ENCODE measurements at places on chromosomes 4 and X.

GRCh38 chrX:124280294-124280902 is 52.1 kb upstream of the TEX13D start:
- DNase-seq: no peak

DNA sequence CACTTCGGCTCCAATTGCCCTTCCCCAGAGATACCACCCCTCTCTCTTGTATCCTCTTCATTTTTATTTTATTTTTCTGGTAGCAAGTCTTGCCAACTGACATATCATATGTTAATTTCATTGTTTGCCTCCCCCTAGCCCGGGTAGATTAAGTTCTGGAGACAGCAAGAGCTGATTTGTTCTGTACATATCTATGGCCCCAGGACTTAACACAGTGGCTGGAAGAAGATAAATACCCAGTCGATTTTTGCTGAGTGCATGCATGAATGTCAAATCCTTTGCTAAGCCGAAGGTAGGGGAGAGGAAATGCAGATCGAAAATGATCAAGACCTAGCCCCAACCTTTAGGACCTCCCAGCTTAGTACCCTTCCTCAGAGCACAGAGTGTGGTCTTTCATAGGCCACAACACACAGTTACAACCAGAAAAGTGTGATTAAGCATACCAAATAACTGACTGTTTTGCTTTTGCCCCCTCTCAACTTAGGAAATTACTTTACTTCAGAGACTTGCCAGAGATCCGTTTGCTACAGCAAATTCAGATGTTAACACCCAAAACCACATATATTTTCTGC is 58.7 kb upstream of the KLF3 start:
- no peak for DNase-seq

DNA sequence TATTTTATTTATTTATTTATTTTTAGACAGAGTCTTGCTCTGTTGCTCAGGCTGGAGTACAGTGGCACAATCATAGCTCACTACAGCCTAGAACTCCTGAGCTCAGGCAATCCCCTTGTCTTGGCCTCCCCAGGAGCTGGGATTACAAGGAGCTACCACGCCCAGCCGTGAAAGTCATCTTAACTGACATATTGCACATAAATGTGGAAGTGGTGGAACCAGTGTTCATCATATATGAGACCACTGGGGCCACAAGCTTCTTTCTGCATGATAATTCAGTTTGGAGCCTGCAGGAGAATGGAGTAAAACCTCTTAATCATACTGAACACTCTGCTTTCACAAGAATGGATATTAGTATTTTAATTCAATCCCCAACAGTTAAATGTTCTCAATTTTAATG is 12.5 kb upstream of the CTSO start:
- DNase-seq: no peak

DNA sequence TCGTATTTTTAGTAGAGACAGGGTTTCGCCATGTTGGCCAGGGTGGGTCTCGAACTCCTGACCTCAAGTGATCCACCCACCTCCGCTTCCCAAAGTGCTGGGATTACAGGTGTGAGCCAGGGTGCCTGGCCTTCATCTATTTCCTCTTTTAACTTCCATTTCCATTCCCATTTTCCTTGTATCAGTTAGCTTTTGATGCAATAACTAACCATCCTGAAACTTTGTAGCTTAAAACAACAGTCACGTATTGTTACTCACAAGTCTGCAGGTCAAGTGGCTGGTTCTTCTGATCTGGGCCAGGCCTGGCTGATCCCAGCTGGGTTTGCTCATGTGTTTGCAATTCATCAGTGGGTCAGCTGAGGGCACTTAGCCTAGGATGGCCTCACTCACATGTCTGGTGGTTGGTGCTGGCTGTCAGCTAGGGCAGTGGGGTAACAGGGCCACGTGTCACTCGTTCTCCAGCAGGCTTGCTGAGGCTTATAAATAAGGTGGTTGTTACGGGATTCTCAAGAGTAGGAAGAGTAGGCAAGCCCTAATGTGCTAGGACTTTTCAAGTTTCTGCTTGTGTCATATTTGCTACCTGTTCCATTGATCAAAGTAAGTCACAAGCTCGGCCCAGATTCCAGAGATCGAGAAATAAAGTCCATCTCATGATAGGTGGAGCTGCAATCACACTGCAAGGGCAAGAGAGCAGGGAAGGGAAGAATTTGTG is 88.2 kb downstream of the SOWAHB start:
- no peak for DNase-seq

- no peak for DNase-seq
These were observed 173.0 kb downstream of the GPC3 start for GRCh38 chrX:133812402-133812801.

GRCh38 chr4:61400439-61401038 is 200.4 kb downstream of the ADGRL3 start:
- no peak for DNase-seq

- no peak for DNase-seq
These were observed 12.4 kb downstream of the SLC34A2 start for GRCh38 chr4:25667931-25668557.

DNA sequence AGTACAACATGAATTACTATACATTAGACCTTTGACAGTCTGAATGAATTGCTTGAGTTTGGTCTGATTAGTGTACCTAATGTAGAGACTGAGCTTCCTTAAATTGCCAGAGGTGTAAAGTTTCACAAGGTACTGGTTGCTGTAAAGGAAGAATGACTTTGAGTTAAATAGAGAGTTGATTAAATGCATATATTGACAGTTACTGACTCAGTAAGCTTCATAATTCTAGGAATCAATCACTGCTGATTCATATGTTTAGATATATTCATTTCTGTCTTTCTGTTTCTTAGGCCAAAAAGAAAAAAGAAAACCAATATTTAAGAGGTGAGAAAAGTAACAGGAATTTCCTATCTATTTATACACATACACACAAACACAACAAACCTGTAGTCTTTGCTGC is 16.2 kb upstream of the ART3 start:
- DNase-seq: no peak

DNA sequence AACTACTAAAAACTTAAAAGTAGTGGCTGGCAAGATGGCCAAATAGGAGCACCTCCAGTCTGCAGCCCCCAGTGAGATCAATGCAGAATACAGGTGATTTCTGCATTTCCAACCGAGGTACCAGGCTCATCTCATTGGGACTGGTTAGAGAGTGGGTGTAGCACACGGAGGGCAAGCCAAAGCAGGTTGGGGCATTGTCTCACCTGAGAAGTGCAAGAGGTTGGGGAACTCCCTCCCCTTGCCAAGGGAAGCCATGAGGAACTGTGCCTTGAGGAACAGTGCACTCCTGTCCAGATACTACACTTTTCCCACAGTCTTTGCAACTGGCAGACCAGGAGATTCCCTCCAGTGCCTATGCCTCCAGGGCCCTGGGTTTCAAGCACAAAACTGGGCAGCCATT is 311.1 kb downstream of the PAPSS1 start:
- no peak for DNase-seq

GRCh38 chrX:21158678-21159077 is 215.5 kb upstream of the CNKSR2 start:
- DNase-seq: no peak

GRCh38 chr4:187547316-187547715 is 448.3 kb upstream of the ZFP42 start:
- no peak for DNase-seq

GRCh38 chr4:957231-957580 is 16.2 kb downstream of the DGKQ start:
- no peak for DNase-seq

- no peak for DNase-seq
These were observed 991.3 kb downstream of the RAB28 start for GRCh38 chr4:12492730-12493393.

DNA sequence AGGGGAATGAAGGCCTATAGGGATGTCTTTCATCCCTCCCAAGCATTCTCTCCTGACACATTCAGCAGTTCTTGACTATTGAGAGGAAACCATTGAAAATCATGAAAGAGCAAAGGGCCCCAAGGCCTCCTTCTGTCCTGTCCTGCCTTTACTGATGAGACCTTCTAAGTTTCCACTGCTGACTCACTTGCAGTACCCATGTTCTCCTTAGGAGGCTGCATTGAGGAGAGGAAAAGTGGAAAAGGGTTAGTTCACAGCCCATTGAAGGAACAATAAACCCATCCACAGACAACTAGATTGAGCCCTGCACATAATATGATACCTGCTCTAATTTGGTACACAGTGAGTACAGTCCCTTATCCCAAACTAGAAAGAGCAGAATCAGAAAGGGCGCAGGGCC is 115.1 kb upstream of the PNPLA4 start:
- DNase-seq: no peak

- no peak for DNase-seq
These were observed 2062.4 kb downstream of the ARAP2 start for GRCh38 chr4:34181891-34182290.

DNA sequence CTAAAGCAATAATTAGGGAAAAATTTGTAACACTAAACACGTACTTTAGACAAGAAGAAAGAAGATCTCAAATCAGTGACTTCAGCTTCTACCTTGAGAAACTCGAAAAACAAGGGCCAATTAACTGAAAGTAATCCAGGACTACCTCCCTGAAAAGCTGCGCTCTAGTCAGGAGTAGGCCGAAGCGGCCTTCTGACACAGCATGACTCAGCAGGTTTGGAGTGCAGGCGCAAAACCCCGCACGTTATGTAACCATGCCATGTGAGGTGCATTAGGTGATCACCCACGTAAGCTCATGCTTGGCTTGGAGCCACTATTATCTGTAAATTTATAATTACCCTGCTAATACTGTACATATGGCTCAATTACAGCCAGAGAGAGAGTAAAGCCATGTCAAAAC is 52.8 kb upstream of the CCDC149 start:
- no peak for DNase-seq

GRCh38 chrX:16785247-16786138 is 773 bp upstream of the TXLNG start:
- DNase-seq: no peak

DNA sequence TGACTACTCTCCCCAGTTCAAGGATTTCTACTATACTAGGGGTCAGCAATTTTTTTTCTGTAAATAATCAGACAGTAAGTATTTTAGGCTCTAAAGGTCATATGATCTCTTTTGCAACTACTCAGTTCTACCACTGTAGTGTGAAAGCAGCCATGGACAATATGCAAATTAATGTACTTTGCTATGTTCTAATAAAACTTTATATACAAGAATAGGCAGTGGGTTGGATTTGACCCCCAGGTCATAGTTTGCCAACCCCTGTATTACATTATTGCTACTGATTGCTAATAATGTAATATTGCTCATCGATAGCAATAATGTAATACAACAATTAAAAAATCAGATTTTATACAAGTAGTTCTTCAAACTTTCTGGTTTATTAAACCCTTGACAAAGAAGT is 59.2 kb upstream of the GPR34 start:
- DNase-seq: no peak

- no peak for DNase-seq
These were observed 1.5 kb upstream of the EDNRA start for GRCh38 chr4:147479376-147479775.

GRCh38 chrX:121931567-121931966 is 884.2 kb downstream of the GLUD2 start:
- no peak for DNase-seq

- DNase-seq: no peak
These were observed 16.8 kb upstream of the HSD17B13 start for GRCh38 chr4:87339440-87339839.

DNA sequence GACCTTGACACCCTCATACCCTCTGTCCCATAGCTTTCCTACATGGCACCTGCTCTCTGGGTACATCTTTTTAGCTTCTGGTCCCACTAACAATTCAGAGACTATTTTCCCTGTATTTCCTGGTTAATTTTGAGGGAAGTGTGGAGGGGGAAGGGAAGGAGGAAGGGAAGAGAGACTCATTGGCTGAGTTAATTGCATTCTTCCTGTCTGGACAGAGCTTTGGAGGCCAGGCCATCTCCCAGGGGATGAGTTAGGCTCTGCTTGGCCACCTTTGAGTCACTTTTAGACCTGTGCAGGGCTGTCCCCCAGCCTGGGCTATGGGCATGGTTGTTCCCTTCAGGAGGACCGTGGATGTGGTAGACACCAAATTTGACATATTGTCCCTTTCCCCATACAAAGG is 167.9 kb upstream of the PGRMC2 start:
- no peak for DNase-seq

GRCh38 chr4:153824501-153824900 is 35.6 kb upstream of the SFRP2 start:
- DNase-seq: no peak

DNA sequence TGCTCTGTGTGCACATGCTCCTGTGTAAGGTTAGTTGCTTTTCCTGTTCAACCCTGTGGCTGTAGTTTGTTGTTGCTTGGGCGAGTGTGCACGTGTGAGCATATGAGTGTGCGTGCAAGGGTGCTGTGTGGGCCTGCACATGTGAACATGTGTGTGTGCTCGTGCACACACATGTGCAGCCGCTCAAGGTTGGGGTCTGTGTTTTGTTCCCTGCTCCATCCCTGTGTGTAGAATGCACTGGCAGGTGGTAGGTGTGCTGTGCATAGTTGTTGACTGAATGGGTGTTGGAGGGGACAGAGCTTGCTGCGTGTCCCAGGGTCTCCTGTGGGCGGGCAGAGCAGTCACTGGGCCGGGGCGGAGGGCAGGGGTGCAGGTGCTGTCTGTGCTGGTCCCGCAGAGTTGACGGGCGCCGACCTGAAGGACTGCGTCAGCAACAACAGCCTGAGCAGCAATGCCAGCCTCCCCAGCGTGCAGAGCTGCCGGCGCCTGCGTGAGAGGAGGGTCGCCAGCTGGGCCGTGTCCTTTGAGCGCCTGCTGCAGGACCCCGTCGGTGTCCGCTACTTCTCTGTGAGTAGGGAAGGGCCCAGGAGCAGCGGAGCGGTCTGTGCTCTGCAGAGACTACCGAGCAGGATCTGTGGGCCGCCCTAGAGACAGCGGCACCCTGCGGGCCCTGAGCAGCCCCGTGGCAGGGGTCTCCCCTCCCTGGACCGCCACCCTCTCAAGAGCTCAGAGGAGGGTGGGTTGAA is 27.9 kb upstream of the HGFAC start:
- DNase-seq: no peak

DNA sequence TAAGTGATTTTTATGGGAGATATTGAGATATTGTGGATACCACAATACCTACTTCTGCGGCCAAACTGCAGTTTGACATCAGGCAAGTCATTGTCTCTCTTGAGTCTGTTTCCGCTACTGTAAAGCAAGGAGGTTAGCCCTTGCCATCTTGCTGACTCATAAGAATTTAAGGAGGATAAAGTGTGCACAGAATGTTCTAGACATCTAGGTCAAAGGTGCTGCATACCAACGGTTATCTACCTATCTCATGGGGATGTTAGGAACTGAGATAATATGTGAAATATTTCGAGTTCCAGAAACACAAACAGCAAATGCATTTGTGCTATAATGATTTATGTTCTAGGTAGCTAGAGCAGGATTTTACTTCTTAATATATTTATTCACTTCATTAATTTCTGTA is 211.5 kb upstream of the NR3C2 start:
- no peak for DNase-seq

DNA sequence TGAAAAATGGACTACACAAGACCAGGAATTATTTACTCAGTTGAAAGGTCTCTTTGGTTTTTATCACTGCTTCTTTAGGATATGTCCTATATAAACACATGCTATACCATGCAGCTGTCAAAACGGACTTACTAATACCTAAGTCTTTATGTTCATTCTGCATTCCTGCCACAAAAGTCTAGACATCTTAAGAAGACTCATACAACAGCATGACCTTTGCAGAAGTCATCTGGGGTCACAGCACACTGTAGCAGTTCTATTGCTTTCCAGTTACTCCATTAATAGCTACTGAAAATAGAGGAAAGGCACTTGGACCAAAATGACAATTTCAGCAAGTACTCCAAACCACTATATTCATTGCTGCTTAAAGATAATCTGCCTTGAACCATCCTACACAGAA is 53.2 kb downstream of the DDX60 start:
- DNase-seq: no peak

GRCh38 chr4:4428966-4429875 is 42.3 kb downstream of the NSG1 start:
- no peak for DNase-seq

- DNase-seq: no peak
These were observed 19.7 kb upstream of the SLC2A9 start for GRCh38 chr4:10041036-10041435.
